A673 (cell line): ENCODE measurements at places on chromosomes 5 and 9.
A peak's percentile ranks its signal among the peaks of the same experiment; 100 is the strongest.

DNA sequence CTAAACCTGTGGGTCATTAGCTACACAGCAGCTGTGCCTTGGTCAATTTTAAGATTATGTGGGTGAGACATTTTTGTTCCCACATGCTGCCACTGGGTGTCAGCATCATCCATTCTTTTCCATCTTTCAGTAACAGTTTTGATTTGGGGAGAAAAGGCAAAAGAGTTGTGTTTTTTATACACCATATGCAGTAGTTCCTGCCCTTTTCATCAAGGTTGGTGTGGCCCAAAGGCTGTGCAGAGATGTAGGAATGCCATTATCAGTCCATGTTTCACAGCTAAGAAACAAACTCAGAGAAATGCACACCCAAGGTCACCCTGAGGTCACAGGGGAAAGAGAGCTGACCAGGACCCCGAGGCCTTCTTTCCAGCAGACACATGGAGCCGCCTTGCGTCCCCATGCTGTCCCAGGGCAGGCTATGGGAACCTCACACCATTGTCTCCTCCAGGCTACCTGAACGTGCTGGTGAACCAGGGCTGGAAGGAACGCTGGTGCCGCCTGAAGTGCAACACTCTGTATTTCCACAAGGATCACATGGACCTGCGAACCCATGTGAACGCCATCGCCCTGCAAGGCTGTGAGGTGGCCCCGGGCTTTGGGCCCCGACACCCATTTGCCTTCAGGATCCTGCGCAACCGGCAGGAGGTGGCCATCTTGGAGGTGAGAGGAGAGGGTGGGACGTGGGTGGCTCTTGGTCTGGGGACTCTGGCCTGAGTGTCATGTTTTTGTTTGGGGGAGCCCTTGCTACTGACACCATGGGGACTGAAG, 27.8 kb upstream of the GRPEL2 start:
- DNase-seq = peak; percentile 65

- DNase-seq = no peak
Measured at GRCh38 chr5:40399349-40399748, 280.4 kb upstream of the PTGER4 start.

GRCh38 chr5:55418994-55419968, 111.5 kb downstream of the MTREX start:
- no peak for DNase-seq

DNA sequence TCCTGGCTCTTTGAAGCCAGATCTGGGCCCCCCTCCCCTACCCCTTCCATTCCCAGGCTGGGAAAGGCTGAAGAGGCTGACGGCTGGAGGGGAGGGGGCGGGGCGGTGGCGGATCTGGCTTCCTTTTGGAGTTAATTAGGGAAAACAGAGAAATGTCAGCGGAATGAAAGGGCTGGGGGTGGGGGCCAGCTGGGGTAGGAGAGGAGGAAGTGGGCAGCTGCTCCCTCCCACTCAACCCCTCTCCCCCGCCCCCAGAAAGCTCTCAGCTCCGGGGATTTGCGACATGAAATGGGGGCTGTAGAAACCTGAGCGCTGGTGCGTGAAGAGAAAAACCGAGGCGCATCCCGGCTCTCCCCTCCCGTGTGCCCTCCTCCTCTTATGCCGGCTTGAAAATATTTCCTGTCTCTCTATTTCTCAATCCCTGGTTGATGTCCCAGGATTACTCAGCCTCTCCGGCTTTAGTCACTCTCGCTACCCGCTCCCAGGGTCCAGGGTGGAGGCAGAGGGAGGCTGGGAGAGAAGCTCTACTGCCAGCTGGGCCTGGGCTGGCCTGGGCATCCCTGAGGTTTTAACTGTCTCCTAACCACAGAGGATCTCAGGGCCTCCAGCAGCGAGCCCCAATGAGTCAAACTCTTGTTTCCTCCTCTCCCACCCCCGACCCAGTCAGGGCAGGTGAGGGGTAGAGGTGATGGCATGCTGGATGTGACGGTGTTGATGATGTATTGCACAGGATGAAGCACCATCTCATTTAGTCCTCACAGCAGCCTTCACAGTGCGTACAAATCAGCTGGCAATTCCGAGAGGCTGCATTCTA, 20.1 kb downstream of the PCDHGC5 start:
- DNase-seq = peak; percentile 90

DNA sequence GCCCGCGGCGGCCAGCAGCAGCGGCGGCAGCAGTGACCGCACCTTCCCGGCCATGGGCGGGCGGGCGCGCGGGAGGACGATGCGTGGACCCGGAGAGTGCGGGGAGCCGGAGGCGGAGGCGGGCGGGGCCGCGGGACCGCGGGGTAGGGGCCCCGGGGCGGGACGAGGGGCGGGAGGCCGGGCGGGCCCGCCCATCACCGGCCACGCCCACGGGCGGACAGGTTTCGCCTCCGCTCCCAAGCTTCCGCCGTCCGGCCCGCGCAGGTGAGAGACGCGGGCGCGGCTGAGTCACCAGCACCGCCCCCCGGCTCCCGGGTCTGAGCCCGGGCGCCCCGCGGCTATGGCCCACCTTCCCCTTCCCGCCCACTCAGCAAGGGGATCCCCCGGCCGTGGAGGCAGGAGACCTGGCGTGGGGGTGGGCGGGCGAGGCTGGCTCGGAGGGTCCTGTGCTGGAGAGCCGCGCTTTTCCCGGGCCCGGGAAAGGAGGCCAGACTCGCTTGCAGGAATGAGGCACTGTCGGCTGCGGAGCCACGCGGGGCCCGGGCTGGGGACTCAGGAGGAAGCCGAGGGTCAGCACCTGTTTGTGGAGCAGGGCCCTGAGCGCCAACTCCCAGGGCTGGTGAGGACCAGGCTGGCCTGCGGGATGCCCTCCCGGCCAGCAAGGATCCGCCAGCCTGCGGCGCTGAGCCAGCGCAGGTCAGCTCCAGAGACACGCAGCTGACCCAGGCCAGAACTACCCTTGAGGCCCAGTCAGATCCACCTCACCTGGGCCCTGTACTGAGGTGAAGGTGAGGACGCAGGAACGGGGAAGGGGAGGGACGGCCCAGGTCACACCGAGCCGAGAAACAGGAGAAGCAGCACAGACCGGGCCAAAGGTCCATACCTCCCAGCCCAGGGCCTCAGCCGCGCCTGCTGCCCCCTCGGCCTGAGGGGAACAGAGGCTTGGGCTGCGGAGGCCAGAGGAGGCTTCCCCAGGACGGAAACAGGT, at the start of gene ENTPD2:
Gene ENTPD2 (minus strand): TSS at position 118 of the 988 bp plus-strand sequence. CDS start 64 bp downstream, at position 54.
- no peak for DNase-seq

GRCh38 chr9:87035879-87036278, 88.6 kb upstream of the GAS1 start:
- DNase-seq = no peak

GRCh38 chr5:135251093-135251492, 147.9 kb downstream of the MACROH2A1 start:
- DNase-seq = no peak

- no peak for DNase-seq
Measured at GRCh38 chr5:128085413-128085812, 1.8 kb downstream of the SLC12A2 start.

GRCh38 chr5:140549237-140550144, 2.0 kb downstream of the EIF4EBP3 start:
- DNase-seq = peak; percentile 46

DNA sequence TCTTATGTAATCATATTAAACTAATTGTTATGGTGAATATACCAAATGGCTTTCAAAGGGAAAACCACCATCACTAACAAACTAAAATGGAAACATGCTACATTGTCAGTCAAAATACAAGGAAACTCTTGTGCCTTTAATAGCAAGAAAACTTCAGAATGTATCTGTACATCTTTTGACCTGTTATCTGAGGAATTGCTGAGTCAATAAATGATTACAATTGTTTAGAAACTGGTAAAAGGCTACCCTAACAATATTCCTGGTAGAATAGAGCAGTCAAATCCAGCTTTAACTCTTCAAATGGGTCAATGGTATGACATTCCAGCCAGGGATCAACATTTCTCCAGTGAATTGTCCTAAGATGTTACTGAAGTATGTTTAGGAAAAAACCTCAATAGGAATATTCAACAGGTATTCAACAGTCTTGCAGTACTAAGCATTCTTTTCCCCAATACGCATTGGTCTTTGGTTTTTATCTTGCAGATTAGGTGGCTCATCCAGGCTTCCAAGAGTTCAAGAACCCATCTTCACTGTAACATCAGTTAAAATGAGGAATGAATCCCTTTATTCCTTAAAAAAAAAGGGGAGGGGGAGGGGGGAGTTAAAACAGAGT, 52.4 kb downstream of the CSNK1A1 start:
- no peak for DNase-seq

- DNase-seq = peak; percentile 79
Measured at GRCh38 chr9:14846871-14847311, 63.3 kb downstream of the FREM1 start.

DNA sequence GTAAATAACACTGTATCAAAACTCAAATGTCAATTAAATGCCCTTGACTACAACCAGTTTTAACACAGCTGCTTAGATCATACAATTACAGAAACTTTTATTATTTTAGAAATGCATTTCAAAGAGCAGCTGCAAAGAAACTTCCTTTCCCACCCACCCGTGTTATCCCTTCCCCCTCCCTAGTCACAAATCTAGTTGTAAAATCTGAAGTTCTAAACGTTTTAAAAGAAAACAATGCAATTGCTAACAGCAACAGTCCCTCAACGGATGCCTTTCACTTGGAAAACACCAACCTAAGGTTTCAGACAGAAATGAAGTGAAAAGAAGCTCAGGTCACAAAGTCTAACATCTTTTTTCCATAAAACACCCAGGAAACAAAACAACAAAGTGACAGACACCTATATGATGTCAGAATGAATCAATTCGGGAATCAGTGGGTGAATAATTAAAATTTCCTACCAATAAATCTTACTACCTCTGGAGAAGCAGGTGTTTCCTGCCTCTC, 100.3 kb downstream of the FBXW11 start:
- DNase-seq = no peak

GRCh38 chr9:134597041-134597913, 44.3 kb upstream of the COL5A1 start:
- no peak for DNase-seq

GRCh38 chr5:42718591-42718990, 38.0 kb upstream of the CCDC152 start:
- no peak for DNase-seq

GRCh38 chr5:7464182-7464581, 68.2 kb downstream of the ADCY2 start:
- DNase-seq = no peak

DNA sequence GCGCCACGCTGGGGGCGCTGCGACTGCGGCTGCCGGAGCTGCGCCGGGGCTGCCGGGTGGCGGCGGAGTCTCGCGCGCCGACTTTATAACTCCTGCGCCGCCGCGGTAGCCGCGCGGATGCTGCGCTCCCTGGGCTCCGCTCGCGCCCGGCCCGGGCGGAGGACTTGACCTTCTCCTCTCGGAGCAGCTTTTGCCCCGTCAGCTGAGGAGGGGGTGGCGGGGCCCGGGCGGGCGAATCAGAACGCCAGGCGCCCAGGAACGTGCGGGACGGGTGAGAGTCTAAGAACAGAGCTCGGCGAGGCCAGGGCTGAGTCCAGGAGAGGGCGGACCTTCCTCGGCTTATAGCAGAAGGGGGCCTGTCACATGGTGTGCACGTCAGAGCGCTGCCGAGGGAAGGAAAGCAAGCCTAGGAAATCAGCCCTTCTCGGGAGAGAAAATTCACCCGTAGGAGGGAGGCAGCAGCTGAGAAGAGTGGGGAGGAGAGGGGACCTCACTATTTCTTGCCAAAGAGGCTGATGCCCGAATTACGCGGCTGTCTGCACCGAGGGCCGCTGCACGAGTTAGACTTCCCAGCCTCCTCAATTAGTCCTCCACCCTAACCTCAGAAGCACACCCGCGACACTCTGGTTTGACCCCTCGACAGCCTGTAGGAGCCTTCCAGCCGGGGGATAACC, at the start of gene FOXD1:
Gene FOXD1 (minus strand): TSS at position 315 of the 674 bp plus-strand sequence. CDS start 415 bp downstream, outside the sequence.
- DNase-seq = peak; percentile 83
